A549 treated with ZK216348 at 1 μM for 4 hours (cell line): ENCODE measurements at places on chromosomes 7 and 10. TPM values are rescaled to one million over a fixed set of nuclear protein-coding genes. Genes with fewer than 3 reads are reported as not detected.

Gene PRSS37
- not detected in 5 replicates for total RNA-seq

Gene SUN3
- total RNA-seq, result 0.48 TPM in 1 of 5 replicates, not detected in the others

Gene PNLIP
- not detected in 5 replicates for total RNA-seq

Gene HBP1
- 14.4 to 24.9 TPM (median 23.3 TPM) in 5 replicates for total RNA-seq

Gene KEL
- total RNA-seq, result 0.05 TPM in 1 of 5 replicates, not detected in the others

Gene ANKRD30A
- 0.33 to 1.0 TPM (median 0.80 TPM) in 5 replicates for total RNA-seq

Gene HOXA3
- total RNA-seq, result 3.8 to 9.6 TPM (median 8.0 TPM) in 5 replicates

Gene CH25H
- total RNA-seq, result 0.15 TPM in 1 of 5 replicates, not detected in the others

Gene DNAH11
- 0.15 to 0.35 TPM (median 0.21 TPM) in 5 replicates for total RNA-seq
